ENCODE measurements at places on chromosomes 6 and 20. TPM values are rescaled to one million over a fixed set of nuclear protein-coding genes. Genes with fewer than 3 reads are reported as not detected.

DNA sequence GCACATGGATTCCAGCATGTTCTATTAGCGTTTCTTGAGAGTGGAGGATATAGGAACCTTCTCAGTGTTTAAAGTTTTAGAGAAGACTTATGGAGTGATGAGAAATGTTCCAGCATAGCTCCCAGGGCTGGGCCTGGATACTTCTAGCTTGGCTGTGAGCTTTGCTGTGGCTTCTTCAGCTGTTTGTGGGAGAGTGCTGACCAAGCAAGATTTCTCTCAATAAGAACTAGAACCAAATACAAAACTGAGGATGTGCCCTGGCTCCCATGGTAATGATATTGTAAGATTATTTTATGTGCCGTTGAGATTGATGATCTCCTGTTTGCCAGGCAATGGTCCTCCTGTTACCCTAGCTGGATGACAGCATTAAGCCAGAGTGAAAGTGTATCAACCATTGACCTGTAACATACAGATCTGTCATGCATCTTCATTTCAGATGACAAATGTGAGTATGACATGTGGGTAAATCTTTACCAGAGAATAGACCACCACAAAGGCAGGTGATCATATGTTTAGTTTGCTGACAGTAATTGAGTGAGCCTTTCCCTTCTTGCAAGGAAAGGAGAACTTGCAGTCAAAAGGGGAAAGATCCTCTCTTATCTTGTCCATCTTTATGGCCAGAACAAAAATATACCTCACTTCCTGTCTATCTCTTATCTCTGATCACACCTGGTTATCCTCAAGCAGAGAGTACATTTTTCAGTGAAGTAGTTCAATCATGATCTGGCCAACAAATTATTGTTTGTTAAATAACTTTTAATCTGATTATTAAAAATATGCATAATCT lies 180.1 kb downstream of the SLC24A3 start:
- H3K27me3 ChIP-seq, result no peaks in the 10 kb centered on the region
- no peak overlapping the region for H3K27ac ChIP-seq

DNA sequence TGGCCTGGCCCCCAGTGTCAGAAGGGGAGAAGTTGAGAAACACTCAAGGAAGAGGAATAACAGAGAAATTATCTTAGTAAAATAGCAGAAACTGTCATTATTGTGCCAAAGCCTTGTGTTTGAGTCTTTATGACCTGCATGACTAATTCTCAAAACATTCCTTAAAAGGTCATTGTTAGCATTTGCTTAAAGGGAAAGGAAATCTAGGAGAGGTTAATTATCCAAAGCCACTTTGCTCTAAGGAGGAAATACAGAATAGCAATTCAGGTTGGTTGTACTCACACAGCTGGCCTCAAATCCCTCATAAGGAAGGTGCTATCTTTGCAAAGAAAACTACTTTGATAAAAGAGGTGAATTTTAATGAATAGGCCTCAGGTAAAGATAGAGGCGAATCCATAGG lies 516.7 kb downstream of the CBLN4 start:
- no peak overlapping the region for H3K27ac ChIP-seq
- H3K4me3 ChIP-seq, result no peak overlapping the region
- DNase-seq, result no peak
- H3K27me3 ChIP-seq, result no peaks in the 10 kb centered on the region
- H3K36me3 ChIP-seq, result no peaks in the 10 kb centered on the region

DNA sequence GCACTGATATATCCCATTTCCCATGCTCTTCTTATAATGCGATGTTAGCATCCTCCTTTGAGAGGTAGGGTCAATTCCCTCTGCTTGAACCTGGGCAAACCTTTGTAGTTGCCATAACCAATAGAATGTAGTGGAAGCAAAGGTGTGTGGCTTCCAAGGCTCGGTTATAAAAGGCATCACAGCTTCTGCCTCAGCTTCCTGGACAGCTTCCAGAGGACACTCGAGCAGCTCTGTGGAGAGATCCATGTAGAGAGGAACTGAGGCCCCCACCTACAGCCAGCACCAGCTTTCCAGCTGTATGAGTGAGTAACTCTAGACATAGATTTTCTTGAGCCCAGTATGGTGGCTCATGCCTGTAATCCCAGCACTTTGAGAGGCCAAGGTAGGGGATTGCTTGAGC lies 36.7 kb downstream of the FGD2 start:
- peaks cover 10% of the 10 kb centered on the region for H3K36me3 ChIP-seq
- H3K27me3 ChIP-seq, result no peaks in the 10 kb centered on the region
- peaks cover 47% of the 10 kb centered on the region for H3K4me1 ChIP-seq
- no peak for DNase-seq
- H3K4me3 ChIP-seq, result no peak overlapping the region

- H3K27ac ChIP-seq, result no peak overlapping the region
- no peak for DNase-seq
- no peaks in the 10 kb centered on the region for H3K36me3 ChIP-seq
- no peak overlapping the region for H3K4me3 ChIP-seq
- peaks cover 3% of the 10 kb centered on the region for H3K4me1 ChIP-seq
- H3K27me3 ChIP-seq, result no peaks in the 10 kb centered on the region
Observed at GRCh38 chr6:130852844-130853554, 25.8 kb downstream of the SMLR1 start.

The TJAP1 gene
- total RNA-seq, result 30.2 TPM

The C20orf144 gene
- 0.29 TPM for total RNA-seq

GRCh38 chr6:19219931-19220330 lies 617.2 kb upstream of the ID4 start:
- H3K27me3 ChIP-seq, result no peaks in the 10 kb centered on the region
- no peaks in the 10 kb centered on the region for H3K36me3 ChIP-seq
- no peak for DNase-seq

- no peak overlapping the region for H3K4me3 ChIP-seq
- H3K36me3 ChIP-seq, result peaks cover 12% of the 10 kb centered on the region
- DNase-seq, result no peak
- H3K27me3 ChIP-seq, result no peaks in the 10 kb centered on the region
- H3K27ac ChIP-seq, result no peak overlapping the region
Observed at GRCh38 chr6:624979-625378, 31.9 kb downstream of the HUS1B start.

The TGM2 gene
- not detected for total RNA-seq

DNA sequence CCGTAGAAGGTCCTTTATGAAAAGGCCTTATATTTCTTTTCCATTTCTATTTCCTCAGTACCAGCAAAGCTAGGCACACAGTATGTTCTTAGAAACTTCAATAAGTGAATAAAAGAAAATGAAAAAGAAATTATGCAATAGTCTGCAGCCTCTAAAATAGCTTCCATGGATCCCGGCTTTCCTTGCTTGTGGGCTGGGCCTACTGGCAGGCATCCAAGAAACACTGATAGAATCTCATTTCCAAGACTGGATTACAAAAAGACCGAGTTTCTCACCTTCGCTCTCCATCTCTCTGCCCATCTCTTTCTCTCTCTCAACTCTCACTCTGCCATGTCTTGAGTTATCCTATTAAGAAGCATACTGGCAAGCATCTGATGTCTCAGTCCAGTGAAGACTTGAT lies 187.5 kb upstream of the FKBP1C start:
- H3K27ac ChIP-seq, result no peak overlapping the region
- DNase-seq, result no peak
- H3K27me3 ChIP-seq, result no peaks in the 10 kb centered on the region
- no peak overlapping the region for H3K4me3 ChIP-seq
- H3K4me1 ChIP-seq, result no peaks in the 10 kb centered on the region

DNA sequence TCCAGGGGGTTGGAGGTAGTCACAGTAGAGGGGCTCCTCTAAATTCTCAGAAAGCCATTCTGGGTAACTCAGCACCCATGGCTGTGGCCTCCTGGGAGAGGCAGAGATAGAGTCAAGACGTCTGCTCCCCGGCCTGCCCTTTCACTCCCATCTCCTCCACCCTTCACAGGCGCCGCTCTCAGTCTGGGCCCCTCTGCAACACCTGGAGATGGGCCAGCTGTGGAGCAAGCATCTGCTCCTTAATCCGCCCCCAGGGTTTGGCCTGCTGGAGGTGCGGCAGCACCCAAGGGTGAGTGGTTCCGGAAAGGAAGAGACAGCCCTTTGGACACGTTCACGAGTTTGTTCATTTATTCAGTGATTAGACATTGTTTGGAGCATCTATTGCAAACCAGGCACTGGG lies 271.3 kb downstream of the BMP7 start:
- no peak overlapping the region for H3K27ac ChIP-seq
- H3K4me1 ChIP-seq, result no peaks in the 10 kb centered on the region
- H3K4me3 ChIP-seq, result no peak overlapping the region

- no peaks in the 10 kb centered on the region for H3K36me3 ChIP-seq
- H3K27me3 ChIP-seq, result no peaks in the 10 kb centered on the region
- H3K4me3 ChIP-seq, result no peak overlapping the region
- no peak overlapping the region for H3K27ac ChIP-seq
- DNase-seq, result no peak
Observed at GRCh38 chr20:12358006-12358654, 440.4 kb downstream of the BTBD3 start.

GRCh38 chr6:113907102-113907815 lies 50.1 kb downstream of the MARCKS start:
- H3K27me3 ChIP-seq, result peaks cover 9% of the 10 kb centered on the region
- no peak overlapping the region for H3K27ac ChIP-seq
- H3K36me3 ChIP-seq, result no peaks in the 10 kb centered on the region
- DNase-seq, result no peak
- H3K4me1 ChIP-seq, result no peaks in the 10 kb centered on the region

The SPO11 gene
- not detected for total RNA-seq

GRCh38 chr6:43737272-43738081 lies 32.5 kb upstream of the VEGFA start:
- DNase-seq, result no peak
- H3K4me1 ChIP-seq, result peaks cover 14% of the 10 kb centered on the region
- no peaks in the 10 kb centered on the region for H3K36me3 ChIP-seq
- H3K27me3 ChIP-seq, result no peaks in the 10 kb centered on the region

DNA sequence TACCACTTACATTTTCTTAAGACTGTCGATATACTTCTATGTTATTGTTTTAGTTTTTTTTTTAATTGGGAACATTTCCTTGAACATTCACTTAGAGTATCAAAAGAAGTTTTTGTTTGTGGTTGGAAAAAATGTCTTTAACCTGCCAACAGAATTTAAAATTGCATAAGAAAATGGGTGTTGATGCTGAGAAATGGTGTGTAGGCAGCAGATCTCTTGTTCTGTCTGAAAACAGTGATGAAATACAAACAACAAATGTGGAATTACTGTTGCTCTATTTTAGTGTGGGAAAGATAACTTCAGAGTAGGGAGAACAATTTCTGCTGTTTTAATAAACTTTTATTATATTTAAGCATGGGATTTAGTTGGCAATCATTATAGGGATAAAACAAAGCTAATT lies 293.5 kb downstream of the CDKAL1 start:
- H3K27ac ChIP-seq, result no peak overlapping the region
- peaks cover 14% of the 10 kb centered on the region for H3K36me3 ChIP-seq
- no peak for DNase-seq
- H3K4me1 ChIP-seq, result peaks cover 4% of the 10 kb centered on the region
- H3K27me3 ChIP-seq, result no peaks in the 10 kb centered on the region
- H3K4me3 ChIP-seq, result no peak overlapping the region

The LY6G6F gene
- not detected for total RNA-seq

The C20orf141 gene
- not detected for total RNA-seq

DNA sequence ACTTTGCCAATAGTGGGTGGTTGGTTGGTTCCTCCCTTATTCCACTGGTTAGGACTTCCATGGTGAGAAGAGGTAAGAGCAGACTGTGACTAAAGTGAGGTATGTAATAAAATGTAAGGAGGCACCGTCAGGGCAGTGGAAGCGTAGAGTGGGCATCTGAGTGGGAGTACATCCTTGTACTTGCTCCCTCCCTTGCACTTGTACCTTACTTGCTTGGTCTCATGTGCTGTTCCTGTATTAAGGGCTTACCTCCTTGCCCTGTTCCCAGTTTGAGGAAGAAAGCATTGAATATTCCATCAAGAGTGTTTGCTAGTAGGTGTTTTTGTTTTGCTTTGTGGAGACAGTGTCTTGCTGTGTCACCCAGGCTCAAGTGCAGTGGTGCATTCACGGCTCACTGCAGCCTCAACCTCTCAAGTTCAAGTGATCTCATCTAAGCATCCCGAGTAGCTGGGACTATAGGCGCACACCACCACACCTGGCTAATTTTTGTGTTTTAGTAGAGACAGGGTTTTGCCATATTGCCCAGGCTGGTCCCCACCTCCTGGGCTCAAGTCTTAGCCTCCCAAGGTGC lies 25.5 kb downstream of the AMD1 start:
- no peak overlapping the region for H3K4me3 ChIP-seq
- peaks cover 49% of the 10 kb centered on the region for H3K36me3 ChIP-seq
- no peaks in the 10 kb centered on the region for H3K27me3 ChIP-seq
- H3K4me1 ChIP-seq, result peaks cover 4% of the 10 kb centered on the region
- no peak overlapping the region for H3K27ac ChIP-seq
- no peak for DNase-seq

DNA sequence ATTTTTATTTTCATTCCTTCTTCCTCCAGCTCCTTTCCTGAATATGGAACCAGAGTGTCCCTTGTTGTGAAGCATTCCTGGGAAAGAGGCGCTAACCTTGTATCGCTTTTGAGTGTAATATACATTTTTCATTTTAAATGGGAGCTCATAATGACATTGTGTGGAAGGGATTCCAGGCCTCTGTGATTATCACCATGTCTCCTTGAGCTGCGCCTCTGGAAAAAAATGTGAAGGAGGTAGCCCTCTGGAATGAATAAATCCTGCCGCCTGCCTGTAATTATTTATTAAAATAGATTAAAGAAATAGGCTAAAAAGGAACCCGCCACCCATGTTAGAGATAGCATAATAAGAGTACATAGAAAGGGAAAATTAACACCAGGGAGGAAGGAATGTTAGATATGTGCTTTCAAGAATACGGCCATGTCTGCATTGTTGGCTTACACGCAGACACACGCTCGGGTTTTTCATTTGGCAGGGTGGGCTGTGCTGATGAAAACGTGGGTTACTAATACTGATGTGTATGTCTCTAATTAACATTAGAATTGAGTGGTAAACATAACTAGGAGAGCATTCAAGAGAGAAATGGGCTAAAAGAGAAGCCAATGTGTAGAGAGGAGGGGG lies 138.5 kb downstream of the LINC00237 start:
- H3K36me3 ChIP-seq, result no peaks in the 10 kb centered on the region
- H3K4me1 ChIP-seq, result no peaks in the 10 kb centered on the region
- no peak overlapping the region for H3K4me3 ChIP-seq
- peaks cover 5% of the 10 kb centered on the region for H3K27me3 ChIP-seq
- no peak for DNase-seq

DNA sequence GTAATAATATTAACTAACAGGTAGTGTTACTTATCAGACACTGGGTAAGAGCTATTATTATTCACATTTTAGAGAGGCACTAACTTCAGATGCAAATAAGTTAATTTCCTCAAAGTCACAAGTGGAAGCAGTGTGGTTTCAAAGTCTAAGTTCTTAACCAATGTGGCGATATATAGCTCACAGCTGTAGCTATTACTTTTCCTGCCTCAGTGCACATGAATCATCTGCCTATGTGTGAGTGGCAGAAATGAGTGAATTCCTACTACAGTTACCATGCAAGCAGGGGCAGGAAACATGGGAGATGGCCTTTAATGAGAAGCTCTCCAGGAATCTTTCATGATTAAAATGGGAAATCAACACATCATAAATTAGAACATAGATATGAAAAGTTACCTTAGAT lies 126.2 kb upstream of the EYA4 start:
- H3K27ac ChIP-seq, result no peak overlapping the region
- DNase-seq, result no peak
- H3K36me3 ChIP-seq, result no peaks in the 10 kb centered on the region
- H3K4me1 ChIP-seq, result no peaks in the 10 kb centered on the region
- no peaks in the 10 kb centered on the region for H3K27me3 ChIP-seq

- no peak overlapping the region for H3K27ac ChIP-seq
- H3K4me1 ChIP-seq, result no peaks in the 10 kb centered on the region
- no peaks in the 10 kb centered on the region for H3K27me3 ChIP-seq
- no peaks in the 10 kb centered on the region for H3K36me3 ChIP-seq
Observed at GRCh38 chr20:7180256-7181045, 413.0 kb downstream of the BMP2 start.

The CST4 gene
- not detected for total RNA-seq

The EMILIN3 gene
- total RNA-seq, result not detected

The OR2J2 gene
- not detected for total RNA-seq

The TGM3 gene
- total RNA-seq, result not detected

Measured in activated CD8-positive, alpha-beta T cell treated with anti-CD3 and anti-CD28 coated beads for 36 hours (primary cell).